Right atrium auricular region (tissue), 2 donors: ENCODE measurements at places on chromosomes 16 and 17. TPM values are rescaled to one million over a fixed set of nuclear protein-coding genes. Genes with fewer than 3 reads are reported as not detected.
A peak's percentile ranks its signal among the peaks of the same experiment; 100 is the strongest.

GRCh38 chr17:44220213-44221083 lies 973 bp upstream of the UBTF start:
- peak overlapping the region; percentile 98 for H3K27ac ChIP-seq
- H3K27me3 ChIP-seq: no peaks in the 10 kb centered on the region
- peaks cover 16% of the 10 kb centered on the region for H3K36me3 ChIP-seq
- H3K4me3 ChIP-seq: peak overlapping the region; percentile 91

DNA sequence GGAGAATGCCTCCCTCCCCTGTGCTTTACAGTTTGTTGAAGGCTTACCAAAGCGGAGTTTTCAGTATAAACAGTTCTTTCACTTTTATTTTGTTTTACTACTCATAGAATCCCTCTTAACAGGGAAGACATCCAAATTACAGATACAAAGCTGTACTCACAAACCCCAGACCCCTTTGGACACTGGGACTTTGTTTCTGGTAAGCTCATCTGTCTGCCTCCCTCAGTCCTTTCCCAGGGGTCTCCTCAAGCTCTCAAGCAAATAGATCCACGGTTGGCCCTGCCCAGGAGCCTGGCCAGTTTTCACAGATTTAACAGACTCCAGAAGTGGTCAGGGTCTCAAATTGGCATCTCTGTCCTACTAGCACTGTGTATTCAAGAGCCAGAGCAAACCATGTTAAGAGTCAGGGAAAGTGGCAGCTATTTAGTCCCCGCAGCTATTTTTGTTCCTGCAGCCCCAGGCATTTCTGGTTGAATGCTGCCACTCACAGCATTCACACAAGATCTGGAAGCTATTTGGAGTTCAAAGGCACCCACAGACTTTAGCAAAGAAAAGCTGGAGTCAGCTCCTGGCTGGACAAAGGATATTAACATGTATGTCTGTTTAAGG lies 54.2 kb downstream of the TMEM100 start:
- H3K4me1 ChIP-seq: no peaks in the 10 kb centered on the region
- no peak overlapping the region for H3K4me3 ChIP-seq
- H3K36me3 ChIP-seq: no peaks in the 10 kb centered on the region
- no peaks in the 10 kb centered on the region for H3K27me3 ChIP-seq
- no peak overlapping the region for H3K27ac ChIP-seq

GRCh38 chr17:82892899-82893565 lies 53.2 kb upstream of the ZNF750 start:
- no peaks in the 10 kb centered on the region for H3K36me3 ChIP-seq
- no peak overlapping the region for H3K27ac ChIP-seq

DNA sequence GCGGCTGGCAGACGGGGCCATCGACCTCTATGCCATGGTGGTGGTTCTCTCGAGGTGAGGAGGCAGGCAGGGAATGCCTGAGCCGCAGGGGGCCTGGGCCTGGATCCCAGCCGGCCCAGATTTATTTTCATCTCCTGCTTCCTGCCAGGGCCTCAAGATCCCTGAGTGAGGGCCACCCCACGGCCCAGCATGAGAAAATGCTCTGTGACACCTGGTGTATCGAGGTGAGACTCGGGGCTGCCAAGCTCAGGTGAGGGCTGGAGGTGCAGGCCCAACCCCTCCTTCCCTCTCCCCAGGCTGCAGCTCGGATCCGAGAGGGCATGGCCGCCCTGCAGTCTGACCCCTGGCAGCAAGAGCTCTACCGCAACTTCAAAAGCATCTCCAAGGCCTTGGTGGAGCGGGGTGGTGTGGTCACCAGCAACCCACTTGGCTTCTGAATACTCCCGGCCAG lies 4.9 kb downstream of the ACADVL start:
- no peak for DNase-seq
- H3K4me1 ChIP-seq: no peaks in the 10 kb centered on the region
- peaks cover 86% of the 10 kb centered on the region for H3K36me3 ChIP-seq

GRCh38 chr17:81646869-81647600 lies 9.3 kb downstream of the PDE6G start:
- no peak for DNase-seq
- H3K27ac ChIP-seq: no peak overlapping the region
- H3K4me3 ChIP-seq: no peak overlapping the region
- peaks cover 9% of the 10 kb centered on the region for H3K27me3 ChIP-seq
- no peaks in the 10 kb centered on the region for H3K36me3 ChIP-seq

DNA sequence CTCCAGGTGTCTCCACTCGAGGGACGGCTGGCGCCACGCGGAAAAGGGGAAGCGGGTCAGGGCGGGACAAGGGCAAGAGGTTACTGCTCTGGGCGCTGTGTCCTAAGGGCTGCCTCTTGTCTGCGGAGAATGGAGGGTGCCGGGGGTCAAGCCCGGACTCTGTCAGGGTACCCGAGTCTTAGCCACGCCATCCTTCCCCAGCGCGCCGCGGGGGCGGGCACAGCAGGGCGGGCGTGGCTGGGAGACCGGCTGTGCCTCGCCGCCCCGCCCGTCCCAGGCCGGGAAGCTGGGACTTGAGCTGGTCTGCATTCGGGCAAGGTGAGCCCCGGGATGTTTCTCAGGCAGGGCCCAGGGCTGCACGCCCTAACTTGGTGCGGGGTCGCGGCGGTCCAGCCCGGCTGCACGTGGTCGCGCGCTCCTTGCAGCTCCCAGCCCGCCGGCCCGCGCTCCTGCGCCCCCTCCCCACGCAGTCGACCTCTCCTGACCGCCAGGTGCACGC lies 6.2 kb upstream of the ACTG1 start:
- no peaks in the 10 kb centered on the region for H3K36me3 ChIP-seq
- H3K4me1 ChIP-seq: no peaks in the 10 kb centered on the region
- peak overlapping the region; percentile 58 for H3K4me3 ChIP-seq
- H3K27me3 ChIP-seq: no peaks in the 10 kb centered on the region
- no peak for DNase-seq
- H3K27ac ChIP-seq: peak overlapping the region; percentile 100

GRCh38 chr17:28145348-28145747 lies 102.9 kb downstream of the NLK start:
- no peaks in the 10 kb centered on the region for H3K36me3 ChIP-seq
- H3K4me3 ChIP-seq: no peak overlapping the region
- no peaks in the 10 kb centered on the region for H3K27me3 ChIP-seq
- H3K4me1 ChIP-seq: peaks cover 4% of the 10 kb centered on the region
- no peak overlapping the region for H3K27ac ChIP-seq

C16orf46 gene
- not detected for total RNA-seq

- no peaks in the 10 kb centered on the region for H3K4me1 ChIP-seq
- no peaks in the 10 kb centered on the region for H3K27me3 ChIP-seq
- no peak for DNase-seq
Measured at GRCh38 chr17:21677126-21677910, 15.0 kb upstream of the KCNJ18 start.

- H3K27me3 ChIP-seq: no peaks in the 10 kb centered on the region
- no peak overlapping the region for H3K4me3 ChIP-seq
- DNase-seq: peak; percentile 88
- H3K36me3 ChIP-seq: no peaks in the 10 kb centered on the region
Measured at GRCh38 chr17:2239882-2240430, 63.6 kb downstream of the SMG6 start.

- no peaks in the 10 kb centered on the region for H3K27me3 ChIP-seq
- no peaks in the 10 kb centered on the region for H3K36me3 ChIP-seq
- H3K4me1 ChIP-seq: no peaks in the 10 kb centered on the region
Measured at GRCh38 chr17:63247706-63248105, 198.4 kb downstream of the CYB561 start.

DNA sequence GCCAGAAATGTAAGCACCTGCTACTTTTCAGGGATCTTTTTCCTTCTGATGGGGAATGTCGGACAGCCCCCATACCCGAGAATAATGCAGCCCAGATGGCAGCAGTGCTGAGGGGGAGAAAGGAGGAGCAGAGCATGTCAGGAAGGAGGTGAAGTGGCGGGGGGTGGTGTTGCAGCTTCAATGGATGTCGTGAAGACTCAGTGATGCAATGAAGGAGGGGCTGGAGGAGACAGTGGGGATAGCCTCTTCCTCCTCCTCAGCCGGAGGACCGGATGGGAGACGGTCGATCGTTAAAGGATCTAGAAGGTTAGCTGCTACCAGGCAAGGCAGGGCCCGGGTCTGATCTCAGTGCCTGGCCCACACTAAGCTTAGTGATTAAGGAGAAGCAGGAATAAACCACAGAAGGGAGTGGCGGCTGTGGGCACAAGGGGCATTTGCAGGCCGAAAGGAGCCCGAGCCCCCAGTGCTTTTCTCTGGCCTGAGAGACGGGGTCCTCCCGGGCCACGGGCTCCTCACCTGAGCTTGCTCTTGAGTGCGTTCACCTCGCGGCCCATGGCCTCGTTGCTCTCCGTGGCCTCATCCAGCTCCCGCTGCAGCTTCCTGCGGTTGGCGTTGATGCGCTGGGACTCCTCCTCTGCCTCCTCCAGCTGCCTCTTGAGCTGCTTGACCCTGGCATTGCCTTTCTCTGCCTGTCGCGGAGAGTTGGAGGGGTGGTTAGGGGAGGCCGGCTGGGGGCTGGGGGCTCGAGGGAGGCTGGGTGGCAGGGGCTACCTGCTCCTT lies 64.5 kb downstream of the NDE1 start:
- no peaks in the 10 kb centered on the region for H3K27me3 ChIP-seq
- DNase-seq: no peak
- peaks cover 42% of the 10 kb centered on the region for H3K36me3 ChIP-seq
- no peak overlapping the region for H3K27ac ChIP-seq
- no peaks in the 10 kb centered on the region for H3K4me1 ChIP-seq

DNA sequence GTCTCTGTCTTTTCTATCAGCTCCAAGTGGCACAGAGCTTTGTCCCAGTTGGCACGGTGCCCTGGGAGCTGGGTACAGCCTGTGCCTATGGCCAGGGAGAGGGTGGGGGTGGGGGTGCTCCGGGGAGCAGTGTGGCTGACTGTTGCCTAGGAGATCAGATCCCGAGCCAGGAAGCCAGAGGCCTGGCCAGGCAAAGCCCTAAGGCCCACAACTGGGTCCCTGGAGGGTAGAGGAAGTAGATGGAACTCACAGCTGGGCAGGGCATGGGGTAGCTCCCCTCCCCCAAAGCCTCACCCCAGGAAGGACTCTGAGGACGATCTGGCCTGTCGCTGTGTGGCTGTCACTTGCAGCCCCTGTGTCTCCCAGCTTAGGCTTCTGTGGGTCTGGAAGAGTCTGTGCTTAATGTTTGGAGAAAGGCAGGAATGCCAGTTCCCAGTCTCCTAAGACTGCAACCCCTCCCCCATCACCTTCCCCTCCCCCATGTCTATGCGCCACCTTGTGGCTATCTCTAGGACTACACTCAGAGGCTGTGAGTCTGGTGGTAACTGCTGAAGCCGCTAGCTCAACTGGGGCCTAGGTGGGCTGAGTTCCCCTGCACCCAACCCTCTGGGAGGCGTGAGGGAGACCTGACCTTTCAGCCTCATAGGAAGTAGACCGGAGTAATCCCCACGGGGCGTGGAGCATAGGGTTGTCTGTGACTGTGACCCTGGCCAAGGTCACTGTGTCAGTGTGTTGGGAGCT lies 12.6 kb downstream of the THRA start:
- H3K36me3 ChIP-seq: peaks cover 33% of the 10 kb centered on the region
- H3K27ac ChIP-seq: peak overlapping the region; percentile 95
- H3K4me1 ChIP-seq: no peaks in the 10 kb centered on the region
- H3K4me3 ChIP-seq: no peak overlapping the region
- no peaks in the 10 kb centered on the region for H3K27me3 ChIP-seq

DYNLL2 gene
- total RNA-seq: 27.7 TPM

KCNAB3 gene
- 0.39 TPM for total RNA-seq
